IPS DF 19.7 (cell line): ENCODE measurements at places on chromosomes 16 and 17.

GRCh38 chr16:74580833-74581232 lies 26.1 kb downstream of the GLG1 start:
- no peak for DNase-seq

GRCh38 chr17:42893359-42893758 lies 7.2 kb upstream of the G6PC1 start:
- no peak for DNase-seq

DNA sequence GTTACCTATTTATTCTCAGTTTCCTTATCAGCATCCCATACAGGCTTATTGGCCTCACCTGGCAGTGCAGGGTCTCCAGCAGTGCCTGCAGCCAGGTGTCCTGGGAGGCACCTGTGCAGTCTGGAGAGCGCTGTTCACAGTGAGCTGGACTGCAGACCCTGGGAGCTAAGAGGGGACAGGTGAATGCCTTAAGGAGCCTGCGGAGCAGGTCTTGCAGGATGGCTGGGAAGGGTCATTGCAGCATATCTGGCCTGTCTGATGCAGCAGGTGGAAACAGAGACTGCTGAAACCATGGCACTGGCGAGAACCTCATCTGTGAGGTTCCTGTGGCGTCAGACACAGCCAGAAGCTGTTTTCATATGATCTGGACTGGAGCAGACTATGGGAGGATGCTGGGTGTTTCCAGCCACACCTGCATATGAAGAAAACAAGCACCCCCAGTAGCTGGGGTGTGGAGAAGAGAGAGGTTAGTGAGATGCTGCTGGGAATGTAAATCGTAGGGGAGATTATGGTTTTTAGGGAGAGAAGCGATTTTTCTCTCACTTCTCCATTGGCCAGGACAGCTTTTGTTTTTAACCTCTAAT lies 77.0 kb downstream of the NTN1 start:
- DNase-seq, result no peak

- DNase-seq, result no peak
These were observed 35.2 kb upstream of the CBX4 start for GRCh38 chr17:79874329-79874981.

GRCh38 chr16:50040710-50041109 lies 15.7 kb downstream of the CNEP1R1 start:
- DNase-seq, result no peak

DNA sequence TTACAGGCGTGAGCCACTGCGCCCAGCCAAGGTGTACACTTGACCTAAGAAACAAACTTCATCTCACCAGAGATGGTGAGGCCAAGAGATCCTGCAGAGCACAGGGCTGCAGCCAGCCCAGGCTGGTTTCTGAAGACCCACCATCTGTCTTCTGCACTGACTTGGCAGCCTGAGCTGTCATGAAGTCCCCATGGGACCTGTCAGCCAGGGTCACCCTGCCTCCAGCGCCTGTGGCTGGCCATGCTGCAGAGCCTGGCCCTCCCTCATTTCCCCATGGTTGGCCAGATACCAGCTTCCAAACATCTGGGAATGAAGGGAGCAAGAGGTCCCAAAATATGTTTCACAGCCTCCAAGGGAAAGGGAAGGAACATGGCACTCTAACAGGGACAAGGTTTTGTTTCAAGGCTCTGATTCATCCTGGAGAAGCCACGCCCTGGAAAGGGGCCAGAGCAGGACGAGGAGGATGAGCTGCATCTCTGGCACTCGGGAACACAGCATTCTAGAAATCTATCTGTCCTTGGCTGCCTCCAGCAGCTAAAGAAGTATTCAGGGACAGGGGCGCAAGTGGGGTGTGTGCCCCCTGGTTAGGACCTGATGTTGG lies 45.3 kb downstream of the DDX19A start:
- no peak for DNase-seq

GRCh38 chr17:65684631-65685030 lies 123.2 kb upstream of the AXIN2 start:
- no peak for DNase-seq

GRCh38 chr17:67353929-67354574 lies 12.3 kb downstream of the PSMD12 start:
- DNase-seq, result no peak

DNA sequence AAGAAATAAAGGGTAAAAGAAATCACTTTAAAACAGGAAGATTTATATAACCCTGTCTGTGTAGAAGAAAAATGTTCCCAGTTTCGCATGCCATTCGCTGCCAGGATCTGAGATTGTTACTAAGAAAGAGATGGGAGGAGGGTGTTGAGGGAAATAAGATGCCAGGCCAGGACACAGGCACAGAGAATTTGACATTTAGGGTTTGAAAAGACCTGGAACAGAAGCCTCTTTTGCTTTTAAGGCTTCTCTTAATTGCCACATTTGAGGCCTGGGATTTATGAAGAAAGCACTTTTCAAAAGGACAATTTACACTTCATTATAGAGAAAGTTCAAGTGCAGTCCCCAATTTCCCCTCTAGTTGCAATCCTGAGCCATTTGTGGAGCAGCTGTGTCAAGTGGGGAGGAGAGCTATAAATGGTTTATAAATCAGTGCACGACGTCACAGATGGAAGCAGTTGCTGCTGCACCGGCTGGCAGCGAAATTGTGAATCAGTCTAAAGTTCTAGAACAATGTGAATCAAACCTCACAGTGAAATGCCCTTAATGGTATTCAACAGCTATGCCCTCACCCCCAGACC lies 26.5 kb upstream of the C16orf87 start:
- DNase-seq, result no peak

- DNase-seq, result no peak
These were observed 132.9 kb upstream of the TNRC6C start for GRCh38 chr17:77825621-77826020.

DNA sequence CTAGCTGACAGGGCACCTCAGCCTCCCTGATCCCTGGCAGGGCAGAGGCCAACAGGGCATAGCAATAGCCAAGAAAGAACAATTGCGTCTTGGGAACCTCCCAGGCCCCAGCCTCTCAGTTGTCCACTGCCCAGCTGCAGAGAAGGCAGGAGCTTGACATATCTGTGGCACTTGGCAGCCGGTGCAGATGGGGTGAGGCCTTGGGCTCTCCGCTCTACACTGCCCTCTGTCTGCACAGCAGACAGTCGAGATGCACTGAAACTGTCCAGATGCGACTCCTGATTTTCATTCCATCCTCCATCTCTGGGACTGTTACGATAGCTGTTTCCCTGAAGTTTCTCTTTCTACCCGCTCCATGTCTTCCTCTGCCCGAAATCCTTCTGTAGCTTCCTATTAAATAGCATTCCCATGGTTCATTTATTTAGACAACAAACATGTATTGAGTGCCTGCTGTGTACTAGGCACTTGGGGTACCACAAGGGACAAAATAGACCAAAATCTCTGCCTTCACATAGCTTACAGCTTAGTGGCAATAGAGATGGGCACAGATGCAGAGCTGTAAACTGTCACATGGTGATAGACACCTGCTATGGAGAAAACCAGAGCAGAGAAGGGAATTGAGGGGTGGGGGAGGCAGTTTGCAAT lies 3.3 kb downstream of the POLR3E start:
- no peak for DNase-seq

DNA sequence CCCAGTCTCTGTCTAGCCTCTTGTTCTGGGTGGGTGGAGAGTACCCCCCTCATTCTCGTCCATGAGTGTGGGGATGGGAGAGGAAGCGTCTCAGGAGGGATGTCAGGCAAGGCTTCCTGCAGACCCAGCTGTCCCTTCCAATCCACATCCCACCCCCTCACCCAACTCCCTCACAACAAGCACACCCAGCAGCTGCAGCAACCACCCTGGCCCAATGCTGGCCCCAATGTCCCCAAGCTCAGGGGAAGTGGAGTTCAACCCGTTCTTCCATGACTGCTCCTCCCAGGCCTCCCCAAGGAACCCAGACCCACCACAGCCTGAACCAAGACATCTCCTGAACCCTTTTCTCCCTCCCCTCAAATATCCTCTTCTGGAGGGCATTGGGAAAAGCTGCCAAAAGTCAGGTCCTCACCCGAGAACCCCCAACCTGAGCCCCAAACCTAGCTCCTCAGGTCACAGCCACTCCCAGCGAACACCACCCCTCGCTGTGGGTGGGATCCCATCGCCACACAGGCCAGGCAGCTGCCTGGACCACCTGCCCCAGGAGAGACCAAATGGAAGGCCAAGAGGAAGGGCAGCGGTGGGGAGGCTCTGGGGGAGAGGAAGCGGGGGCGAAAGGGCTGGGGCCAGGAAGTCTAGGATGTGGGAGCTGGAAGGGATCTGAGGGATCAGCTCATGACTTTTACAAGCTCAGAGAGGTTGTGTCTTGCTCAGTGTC lies 47.6 kb downstream of the FZD2 start:
- no peak for DNase-seq

DNA sequence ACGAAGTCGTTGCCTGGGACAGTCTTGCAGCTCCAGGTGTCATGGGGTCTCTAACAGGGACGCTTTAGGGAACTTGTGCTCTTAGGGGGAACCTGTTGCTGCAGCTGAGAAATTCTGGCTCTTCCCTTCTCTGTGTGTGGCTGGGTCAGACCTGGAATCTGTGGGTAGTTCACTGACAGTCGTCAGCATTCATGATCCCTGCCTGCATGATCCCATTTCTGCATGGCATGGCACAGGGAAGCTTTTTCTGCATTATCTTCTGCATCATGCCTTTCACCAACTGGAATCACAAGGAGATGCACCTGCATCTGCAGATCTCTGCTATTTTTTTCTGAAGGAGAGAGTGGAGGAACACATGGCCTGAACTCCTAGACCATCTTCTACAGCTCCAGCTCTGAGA lies 85.6 kb downstream of the SOX9 start:
- DNase-seq, result no peak

DNA sequence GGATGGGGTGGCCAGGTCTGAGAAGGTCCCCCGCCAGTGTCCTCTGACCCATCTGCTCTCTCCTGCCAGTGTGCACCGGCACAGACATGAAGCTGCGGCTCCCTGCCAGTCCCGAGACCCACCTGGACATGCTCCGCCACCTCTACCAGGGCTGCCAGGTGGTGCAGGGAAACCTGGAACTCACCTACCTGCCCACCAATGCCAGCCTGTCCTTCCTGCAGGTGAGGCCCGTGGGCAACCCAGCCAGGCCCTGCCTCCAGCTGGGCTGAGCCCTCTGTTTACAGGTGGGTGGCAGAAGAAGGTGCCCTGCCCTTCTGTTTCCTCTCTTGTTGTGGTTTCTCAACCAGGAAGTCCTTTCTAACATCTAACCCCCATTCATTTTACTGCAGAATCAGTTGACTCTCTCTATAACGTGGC lies 7.1 kb downstream of the ERBB2 start:
- no peak for DNase-seq

DNA sequence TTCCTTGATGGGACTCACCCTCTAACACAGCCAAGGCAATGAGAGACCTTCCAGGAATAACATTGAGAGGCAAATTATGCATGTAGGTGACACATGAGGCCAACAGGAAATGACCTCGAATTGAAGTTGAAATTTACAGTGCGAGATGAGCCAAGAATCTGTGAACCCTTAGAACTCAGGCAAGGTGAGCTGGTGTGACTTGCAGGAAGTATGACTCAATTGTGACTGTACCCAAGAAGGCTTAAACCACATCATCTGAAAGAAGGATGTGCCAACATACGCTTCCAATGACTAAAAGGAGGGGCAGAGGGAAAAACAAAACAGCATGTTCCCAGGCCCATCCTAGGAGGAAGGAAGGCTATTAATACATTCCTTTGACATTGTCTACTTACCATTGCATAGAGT lies 44.8 kb downstream of the PITPNC1 start:
- DNase-seq, result peak; percentile 23

- no peak for DNase-seq
These were observed 13.1 kb downstream of the MPHOSPH6 start for GRCh38 chr16:82156761-82157533.

DNA sequence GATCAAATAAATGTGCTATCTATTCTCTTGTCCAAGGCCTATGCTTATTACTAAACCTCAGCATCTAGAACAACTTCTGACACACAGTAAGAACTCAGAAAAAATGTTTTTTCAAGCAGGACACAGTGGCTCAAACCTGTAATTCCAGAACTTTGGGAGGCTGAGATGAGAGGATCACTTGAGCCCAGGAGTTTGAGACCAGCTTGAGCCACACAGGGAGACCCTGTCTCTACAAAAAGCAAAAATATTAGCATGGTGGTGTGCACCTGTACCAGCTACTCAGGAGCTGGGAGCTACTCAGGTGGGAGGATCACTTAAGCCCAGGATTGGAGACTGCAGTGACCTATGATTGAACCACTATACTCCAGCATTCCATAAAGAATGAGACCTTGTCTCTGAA lies 32.5 kb downstream of the USP32 start:
- no peak for DNase-seq

- DNase-seq, result no peak
These were observed 329.4 kb upstream of the CDH5 start for GRCh38 chr16:66036793-66037715.

GRCh38 chr17:62725791-62726249 lies 82.3 kb downstream of the MARCHF10 start:
- no peak for DNase-seq

- DNase-seq, result no peak
These were observed 25.2 kb upstream of the KIF2B start for GRCh38 chr17:53797501-53797900.

GRCh38 chr16:58389724-58390123 lies 2.5 kb upstream of the GINS3 start:
- DNase-seq, result no peak

DNA sequence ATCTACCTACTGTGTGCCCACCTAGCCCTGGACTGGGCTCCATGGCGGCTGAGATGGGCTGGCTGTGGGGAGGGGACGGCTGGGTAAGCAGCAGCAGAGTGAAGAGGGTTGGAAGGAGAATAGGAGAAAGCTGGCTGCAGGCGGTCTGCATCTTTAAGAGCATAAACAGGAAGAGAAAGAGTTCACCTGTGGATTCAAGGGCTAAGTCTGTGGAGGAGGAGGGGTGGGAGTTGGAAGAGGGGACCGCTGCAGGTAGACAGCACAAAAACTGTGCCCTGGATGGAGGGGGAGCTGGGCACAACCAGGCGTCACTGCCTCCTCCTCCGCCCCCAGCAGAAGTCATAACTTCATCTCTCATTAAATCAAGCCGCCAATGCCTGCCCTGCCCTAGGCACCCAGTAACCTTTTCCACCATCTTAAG lies 677 bp downstream of the SLC13A2 start:
- no peak for DNase-seq

GRCh38 chr16:78490847-78491246 lies 391.4 kb downstream of the WWOX start:
- DNase-seq, result no peak

GRCh38 chr16:82652826-82653225 lies 26.1 kb downstream of the CDH13 start:
- DNase-seq, result no peak

- no peak for DNase-seq
These were observed 35.6 kb upstream of the GAS7 start for GRCh38 chr17:10234033-10234432.

DNA sequence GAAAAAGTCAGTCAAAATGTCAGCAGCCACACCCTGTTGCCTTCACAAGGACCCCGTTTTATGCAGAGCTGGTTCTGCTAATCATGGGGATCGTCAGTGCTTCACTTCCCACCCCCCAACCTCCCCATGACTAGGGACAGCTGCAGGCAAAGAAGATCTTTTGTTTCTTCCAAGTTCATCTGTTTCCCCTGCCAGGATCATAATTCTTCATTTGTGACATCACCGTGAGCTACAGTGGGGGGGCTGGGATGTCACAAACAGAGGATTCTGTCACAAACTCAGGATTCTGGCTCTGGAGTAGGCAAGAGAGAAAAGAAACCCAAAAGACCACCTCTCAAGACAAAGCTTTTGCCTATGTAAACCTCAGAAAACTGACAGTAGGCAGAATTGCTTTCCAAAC lies 24.7 kb downstream of the DNAJC7 start:
- DNase-seq, result no peak

- no peak for DNase-seq
These were observed 45.1 kb upstream of the DNAH9 start for GRCh38 chr17:11553135-11553534.

- DNase-seq, result no peak
These were observed 143.4 kb downstream of the IRF8 start for GRCh38 chr16:86042393-86042792.
